Foreskin melanocyte (primary cell): ENCODE measurements at places on chromosomes 5 and 9.
A peak's percentile ranks its signal among the peaks of the same experiment; 100 is the strongest.

DNA sequence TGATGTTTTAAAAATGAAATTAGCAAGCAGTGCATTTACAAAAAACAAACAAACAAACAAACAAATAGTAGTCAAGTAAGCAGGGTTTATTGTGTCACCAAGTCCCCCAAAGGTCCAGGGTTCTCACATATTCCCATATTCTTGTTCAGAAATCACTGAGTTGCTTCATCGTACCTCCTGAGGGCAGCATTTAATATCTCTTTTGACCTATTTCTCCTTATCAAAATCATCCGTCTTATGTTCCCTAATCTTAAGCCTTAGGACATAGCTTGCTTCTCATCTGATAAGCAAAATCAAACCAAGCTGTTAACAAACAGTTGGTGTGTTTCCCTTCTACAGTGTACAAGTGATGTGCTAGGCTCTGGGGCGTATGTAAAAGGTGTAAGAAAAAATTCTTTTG, 109.5 kb upstream of the MAN2A1 start:
- DNase-seq, result no peak

GRCh38 chr9:68482548-68482947, 58.1 kb downstream of the TMEM252 start:
- DNase-seq, result no peak

DNA sequence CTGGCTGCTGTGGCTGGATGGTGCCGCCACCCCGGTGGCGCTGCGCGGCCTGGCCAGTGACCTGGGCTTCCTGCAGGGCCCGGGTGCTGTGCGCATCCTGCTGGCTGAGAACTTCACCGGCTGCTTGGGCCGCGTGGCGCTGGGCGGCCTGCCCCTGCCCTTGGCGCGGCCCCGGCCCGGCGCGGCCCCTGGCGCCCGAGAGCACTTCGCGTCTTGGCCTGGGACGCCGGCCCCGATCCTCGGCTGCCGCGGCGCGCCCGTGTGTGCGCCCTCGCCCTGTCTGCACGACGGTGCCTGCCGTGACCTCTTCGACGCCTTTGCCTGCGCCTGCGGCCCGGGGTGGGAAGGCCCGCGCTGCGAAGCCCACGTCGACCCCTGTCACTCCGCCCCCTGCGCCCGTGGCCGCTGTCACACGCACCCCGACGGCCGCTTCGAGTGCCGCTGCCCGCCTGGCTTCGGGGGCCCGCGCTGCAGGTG, 17.5 kb downstream of the CRB2 start:
- no peak for DNase-seq

DNA sequence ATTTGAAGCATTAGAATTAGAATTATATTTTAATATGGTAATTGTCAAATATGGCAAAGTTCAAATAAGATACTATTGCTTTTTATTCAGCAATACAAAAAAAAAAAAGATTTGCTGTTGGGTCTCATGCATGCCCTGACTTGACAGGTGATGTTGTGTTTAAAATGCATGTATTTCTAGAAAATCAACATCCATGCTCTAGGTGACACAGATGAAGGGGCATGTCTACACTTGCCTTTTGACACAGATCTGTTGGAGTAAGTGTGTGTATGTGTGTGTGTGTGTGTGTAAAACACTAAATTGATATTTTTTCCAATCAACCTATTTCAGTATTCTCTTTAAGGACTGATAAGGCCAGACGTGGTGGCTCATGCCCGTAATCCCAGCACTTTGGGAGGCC, 38.1 kb upstream of the SMARCA2 start:
- no peak for DNase-seq

GRCh38 chr5:150261231-150261630, 28.3 kb downstream of the CAMK2A start:
- DNase-seq, result no peak

GRCh38 chr9:84145780-84146179, 165.2 kb downstream of the RMI1 start:
- DNase-seq, result no peak

- DNase-seq, result peak; percentile 49
Observed at GRCh38 chr5:156815988-156816599, 34.0 kb upstream of the PPP1R2B start.

- DNase-seq, result no peak
Observed at GRCh38 chr5:160097991-160098390, 21.3 kb downstream of the PWWP2A start.

- DNase-seq, result peak; percentile 11
Observed at GRCh38 chr5:165723931-165724330, 2218.5 kb downstream of the MAT2B start.

DNA sequence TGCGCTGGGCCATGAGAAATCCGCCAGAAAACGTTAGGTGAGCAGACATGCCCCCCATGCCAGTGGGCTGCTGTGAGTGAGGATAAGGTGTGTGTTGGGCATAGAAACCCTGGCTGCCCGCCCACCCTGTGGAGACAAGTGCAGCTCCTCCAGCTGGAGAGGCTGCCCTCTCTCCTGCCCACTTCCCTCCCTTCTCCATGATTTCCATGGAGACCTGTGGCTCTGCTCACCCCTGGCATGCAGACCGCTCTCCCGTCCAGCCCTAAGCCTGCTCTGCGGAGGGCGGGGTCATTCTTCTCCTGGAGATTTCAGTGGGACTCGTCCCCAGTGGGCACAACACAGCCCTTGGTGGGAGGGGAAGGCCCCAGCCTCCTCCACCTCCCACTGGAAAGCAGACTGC, 133.0 kb upstream of the FAM120A start:
- no peak for DNase-seq

GRCh38 chr5:77724934-77725333, 51.2 kb downstream of the TBCA start:
- no peak for DNase-seq

DNA sequence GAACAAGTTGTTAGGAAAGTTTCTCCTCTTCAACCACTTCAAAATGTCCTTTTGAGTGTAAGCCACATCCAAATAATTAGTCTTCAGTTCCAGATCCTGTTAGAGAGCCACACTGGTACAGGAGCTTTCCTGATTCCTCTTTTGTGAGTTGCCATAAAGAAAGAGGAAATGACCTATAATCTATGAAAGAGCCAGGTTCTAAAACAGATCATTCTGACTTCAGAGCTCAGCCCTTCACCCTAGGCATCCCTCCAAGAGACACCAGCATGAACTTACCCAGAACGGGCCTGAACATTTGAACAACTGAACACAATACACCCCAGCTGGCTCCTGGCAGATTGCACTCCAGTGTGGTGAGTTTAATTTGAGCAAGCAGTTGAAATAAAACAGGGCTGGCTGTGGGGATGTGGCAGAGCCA, 25.7 kb downstream of the SLC1A1 start:
- DNase-seq, result no peak

DNA sequence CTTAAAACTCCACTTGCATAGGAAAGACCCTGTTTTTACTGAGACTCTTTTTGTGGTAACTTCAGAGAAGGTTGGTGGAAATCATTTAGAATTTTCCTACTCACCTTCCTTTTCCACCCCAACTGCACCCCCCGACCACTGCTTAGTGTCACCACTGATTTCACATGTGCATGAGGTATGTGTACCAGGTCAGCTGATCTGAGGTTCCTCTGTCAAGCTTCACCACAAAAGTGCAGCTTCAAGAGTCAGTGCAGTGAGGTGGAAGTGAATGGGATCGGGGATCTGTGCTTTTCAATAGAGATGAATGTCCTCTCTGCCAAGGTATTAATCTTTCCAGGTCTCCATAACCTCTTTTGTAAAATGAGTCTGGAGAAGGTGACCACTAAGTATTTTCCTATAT, 260.5 kb upstream of the WWC1 start:
- DNase-seq, result no peak

- no peak for DNase-seq
Observed at GRCh38 chr9:78544230-78544629, 247.3 kb downstream of the PSAT1 start.

- DNase-seq, result no peak
Observed at GRCh38 chr5:158832096-158832685, 267.5 kb downstream of the EBF1 start.

GRCh38 chr5:150623878-150624216, 16.6 kb upstream of the SYNPO start:
- DNase-seq, result no peak

DNA sequence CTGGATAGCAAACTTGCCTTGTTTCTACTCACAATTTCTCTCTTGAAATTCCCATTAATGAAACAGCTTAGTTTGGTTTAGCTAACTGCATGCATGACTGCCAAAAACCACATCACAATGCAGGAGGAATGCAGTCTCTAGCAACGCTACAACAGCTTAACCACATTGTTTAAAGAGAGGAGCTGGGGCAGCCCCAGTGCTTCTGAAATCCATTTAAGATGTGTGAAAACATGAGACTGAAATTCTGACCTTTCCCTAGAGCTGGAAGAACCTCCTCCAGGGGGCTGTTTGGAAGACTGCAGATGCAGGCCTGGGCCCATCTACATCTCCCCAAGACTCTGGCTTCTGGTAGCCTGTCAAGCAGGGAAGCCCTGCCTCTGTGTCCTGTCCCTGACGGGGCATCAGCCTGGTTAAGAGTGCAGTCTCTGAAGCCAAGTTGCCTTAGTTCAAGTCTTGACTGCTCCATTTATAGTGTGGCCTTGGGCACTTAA, 157.1 kb downstream of the ZNF462 start:
- DNase-seq, result peak; percentile 80

DNA sequence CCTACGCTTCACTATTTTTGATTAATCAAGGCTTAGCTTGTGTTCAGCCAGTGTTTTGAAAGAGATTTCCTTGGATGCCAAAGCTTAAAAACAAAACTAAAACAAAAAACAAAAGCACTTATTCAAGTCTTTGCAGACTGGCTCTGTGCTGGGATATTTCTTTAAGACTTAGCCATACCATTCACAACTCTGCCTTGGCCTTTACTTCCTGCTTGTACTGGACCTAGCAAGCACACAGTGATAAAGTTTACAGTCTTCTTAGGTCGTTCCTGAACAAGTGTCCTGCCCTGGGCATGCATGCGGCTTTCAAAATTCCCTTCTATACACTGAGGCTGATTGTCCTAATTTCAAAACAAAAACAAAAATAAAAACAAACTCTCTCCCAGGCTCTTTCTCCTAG, 20.7 kb downstream of the FBXL17 start:
- peak; percentile 51 for DNase-seq

DNA sequence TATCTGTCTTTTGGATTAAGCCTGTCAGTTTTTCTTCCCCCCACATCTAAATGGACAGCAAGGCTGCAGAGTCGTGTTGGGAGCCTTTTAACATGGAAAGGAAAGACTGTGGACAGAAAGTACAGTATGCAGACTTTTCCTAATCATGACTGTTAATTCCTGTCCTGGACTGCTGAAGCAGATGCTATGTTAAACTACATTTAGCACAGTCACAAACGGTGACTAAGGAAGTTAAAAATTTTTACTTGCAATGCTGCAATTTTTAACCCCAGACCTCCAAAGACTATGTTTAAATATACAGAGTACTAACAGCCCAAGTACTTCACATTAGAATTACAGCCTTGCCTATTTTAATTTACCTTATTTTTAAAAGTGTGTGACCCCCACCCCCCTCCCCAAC, 51.8 kb downstream of the ELAVL2 start:
- no peak for DNase-seq

GRCh38 chr5:178994580-178995340, at the start of gene GRM6:
Gene GRM6 (minus strand): TSS chr5:178995320. CDS start chr5:178994944, 376 bp downstream.
- DNase-seq, result no peak

- no peak for DNase-seq
Observed at GRCh38 chr5:103280967-103281366, 22.4 kb downstream of the MACIR start.

DNA sequence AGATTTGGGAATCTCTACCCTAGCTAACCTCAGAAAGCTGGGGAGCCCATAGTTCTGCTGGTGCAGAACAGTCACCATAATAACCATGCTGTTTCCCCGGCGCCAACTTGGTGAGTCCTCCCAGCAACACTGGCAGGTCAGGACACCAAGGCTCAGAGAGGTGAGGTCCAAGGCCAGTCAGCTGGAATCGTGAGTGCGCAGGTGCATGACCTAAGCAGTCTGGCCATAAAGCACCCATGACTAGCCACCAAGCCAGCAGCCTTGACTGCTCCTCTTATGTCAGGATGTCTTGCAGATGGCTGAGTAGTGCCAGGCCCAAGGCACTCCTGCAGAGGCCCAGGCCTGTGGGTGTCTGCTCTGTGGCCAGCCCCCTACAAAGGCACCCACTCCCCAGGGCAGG, 2.6 kb downstream of the RNF44 start:
- no peak for DNase-seq

DNA sequence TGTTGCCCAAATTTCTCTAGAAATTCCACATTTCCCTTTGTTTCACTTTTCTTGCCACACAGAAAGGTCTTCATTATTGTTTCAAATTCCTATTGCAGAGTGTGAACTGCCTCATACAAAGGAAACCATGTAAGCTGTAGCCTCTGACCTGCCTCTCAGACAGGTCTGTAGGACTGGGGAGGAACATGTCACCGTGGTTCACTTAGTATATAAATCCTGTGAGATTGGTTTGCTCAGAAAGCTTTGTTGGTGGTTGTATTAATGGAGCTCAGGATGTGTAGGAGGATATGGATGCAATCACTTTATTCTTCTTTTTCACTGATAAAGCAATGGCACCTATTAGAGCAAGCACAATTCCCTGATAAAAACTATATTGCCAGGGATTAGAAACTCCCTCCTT, 4.2 kb downstream of the SGCD start:
- DNase-seq, result no peak

GRCh38 chr5:174545926-174546325, 178.5 kb upstream of the MSX2 start:
- no peak for DNase-seq

DNA sequence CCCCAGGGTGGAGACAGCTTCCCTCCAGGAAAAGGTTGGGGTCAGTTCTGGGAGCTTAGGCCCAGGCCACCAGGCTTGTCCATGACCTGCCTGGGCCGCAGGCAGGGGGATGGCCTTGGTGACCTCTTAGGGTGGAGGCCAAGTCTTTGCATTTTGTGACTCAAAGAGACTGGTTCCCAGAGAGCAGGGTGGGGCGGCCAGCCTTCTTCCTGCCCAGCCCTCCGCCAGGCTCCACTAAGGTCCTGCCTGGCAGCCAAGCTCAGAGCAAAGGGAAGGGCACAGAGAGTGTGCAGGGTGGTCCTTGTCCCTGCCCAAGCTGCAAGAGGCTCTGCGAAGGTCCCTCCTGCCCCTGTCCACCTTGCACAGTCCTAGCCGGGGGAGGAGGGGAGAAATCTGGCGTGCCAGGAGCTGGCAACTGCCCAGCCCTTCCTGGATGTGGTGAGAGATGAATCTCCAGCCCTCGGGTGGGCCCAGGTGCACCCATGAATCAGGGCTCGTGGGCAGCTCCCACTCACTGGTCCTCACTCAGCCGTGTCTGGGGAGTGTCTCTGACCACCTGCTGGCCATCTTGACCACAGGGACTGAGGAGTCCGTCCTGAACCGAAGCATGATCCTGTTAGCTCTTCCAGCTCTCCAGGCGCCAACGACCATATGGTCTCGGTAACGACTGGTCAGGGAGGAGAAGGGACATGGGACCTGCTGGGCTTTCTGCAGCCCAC, 2.3 kb upstream of the PTGDS start:
- no peak for DNase-seq

- DNase-seq, result no peak
Observed at GRCh38 chr5:153926201-153926600, 112.5 kb downstream of the FAM114A2 start.

- no peak for DNase-seq
Observed at GRCh38 chr9:97374811-97375210, 37.1 kb upstream of the TDRD7 start.

GRCh38 chr5:133035224-133035623, 8.9 kb upstream of the ZCCHC10 start:
- no peak for DNase-seq

- no peak for DNase-seq
Observed at GRCh38 chr5:28903643-28904042, 1865.3 kb upstream of the CDH9 start.
